ENCODE measurements at places on chromosomes 2 and 18.

DNA sequence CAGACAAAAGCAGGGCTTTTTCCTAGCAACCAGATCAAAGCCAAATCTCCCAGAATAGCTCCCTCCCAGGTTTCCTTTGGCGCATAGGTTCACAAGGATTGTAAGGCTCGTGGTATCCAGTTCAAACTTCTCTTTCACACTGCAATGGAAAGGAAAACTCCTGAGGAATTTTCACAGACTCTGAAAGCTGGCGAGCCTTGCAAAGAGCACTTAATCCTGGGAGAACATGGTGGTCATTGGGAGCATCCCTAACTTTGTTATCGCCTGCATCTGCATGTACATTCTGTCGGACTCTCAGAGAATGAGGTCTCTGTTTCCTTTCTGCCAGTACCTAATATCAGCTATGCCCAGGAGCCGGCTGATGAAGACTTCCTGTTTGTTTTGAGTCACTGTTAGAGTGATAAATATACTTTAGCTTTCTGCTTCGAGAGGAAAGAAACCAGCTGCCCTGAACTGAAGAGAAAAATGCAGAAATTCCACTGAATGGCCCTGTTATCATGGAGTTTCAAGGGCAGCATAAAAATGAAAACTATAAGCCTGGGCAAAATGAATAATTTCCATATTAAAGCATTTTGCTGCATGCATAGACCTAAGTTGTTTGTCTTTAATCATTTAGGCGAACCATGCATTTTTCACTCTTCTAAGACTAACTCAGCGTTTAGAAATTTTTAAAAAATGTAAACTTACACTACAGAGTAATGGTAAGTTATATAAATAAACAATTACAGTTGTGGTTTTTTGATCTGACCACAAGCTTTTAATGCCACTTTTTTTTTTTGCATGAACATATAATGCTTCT is 76.4 kb upstream of the ZEB2 start:
- DNase-seq = peak; percentile 39

GRCh38 chr2:32009516-32010256 is 1.1 kb downstream of the MEMO1 start:
- DNase-seq = peak; percentile 38

DNA sequence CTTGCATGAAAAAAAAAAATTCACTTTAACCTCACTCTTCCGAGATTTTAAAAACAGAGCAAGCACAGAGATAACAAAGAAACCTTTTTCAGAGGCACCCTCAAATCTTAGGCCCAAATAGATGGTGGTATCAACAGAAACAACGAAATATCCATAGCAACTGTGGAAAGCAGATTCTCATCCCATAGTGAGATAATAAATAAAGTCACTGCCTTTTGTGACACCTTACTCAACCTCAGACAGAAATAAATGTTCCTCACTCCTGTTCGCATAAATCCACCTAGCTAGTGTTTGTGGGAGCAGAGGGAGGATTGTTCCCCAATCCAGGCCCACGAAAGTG is 60.9 kb upstream of the RTN4 start:
- no peak for DNase-seq

- DNase-seq = no peak
Measured at GRCh38 chr2:64846177-64846576, 143.0 kb upstream of the SLC1A4 start.

DNA sequence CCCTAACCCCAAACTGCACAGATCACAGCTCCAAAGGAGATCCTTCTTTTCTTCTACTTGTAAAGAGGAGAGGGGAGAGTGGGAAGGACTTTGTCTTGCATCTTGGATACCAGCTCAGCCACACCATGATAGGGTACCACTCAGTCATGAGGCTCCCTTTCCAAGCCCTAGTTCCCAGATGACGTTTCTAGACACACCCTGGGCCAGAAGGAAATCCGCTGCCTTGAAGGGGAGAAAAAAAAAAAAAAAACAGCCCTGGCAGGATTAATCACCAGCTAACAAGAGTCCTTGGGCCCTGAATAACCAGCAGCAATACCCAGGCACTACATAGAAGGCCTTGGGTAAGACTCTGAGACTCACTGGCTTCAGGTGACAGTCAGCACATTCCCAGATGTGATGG is 36.9 kb downstream of the ST8SIA3 start:
- DNase-seq = no peak

DNA sequence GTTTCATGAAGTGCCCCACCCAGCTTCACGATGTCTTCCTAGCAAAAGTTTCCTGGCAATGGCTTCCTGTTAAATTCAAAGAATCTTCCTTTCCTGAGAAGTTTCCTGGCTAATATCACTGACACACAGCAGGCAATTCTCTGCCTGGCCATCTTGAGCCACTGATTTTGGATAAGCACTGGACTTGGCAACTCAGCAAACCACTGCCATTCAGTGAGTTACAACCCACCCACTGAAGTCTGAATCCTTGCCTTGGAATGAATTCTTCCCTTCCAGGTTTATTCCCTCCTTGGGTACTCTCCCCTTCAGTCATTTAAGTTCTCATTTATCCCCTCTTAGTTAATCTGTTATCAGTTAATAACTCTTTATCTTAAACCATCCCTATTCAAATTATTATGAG is 426.0 kb downstream of the MBD2 start:
- DNase-seq = no peak

GRCh38 chr2:192749611-192750200 is 555.0 kb upstream of the TMEFF2 start:
- no peak for DNase-seq

- DNase-seq = no peak
Measured at GRCh38 chr2:172848519-172848918, 112.9 kb downstream of the RAPGEF4 start.

DNA sequence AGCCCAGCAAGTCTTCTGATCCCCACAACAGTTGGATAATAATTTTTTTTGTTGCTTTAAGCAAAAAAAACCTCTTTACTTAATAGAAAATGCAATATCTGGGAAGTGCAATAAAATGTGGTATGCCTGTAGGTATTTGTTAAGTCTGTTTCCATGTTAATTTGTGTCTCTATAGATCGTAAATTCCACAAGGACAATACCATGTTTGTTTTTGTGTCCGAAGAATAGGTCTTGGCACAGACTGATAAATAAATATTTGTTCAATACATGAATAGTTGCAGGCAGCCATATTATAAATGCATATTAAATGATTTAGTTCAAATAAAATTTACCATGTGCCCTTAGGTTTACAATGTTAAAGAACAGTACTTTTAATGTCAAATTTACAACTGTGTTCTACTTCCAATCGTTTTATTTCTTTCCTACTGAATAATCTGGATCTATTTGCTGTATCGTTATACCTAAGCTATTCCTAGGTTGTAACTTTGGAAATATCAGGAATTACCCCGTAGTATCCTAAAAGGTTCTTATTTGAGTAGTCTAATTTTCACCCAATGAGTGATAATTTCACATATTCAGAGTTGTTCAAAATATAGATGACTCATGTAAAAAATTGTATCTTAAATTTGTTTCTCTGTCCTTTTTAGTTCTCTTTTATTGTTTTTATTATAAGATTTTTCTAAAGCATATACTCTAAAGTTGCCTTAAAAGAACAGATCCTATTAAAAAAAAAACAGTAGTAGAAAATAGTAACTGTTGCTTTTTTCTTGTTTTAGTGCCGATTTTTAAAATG is 151.8 kb downstream of the EHBP1 start:
- DNase-seq = no peak

- no peak for DNase-seq
Measured at GRCh38 chr18:5998907-5999306, 103.6 kb upstream of the TMEM200C start.

- no peak for DNase-seq
Measured at GRCh38 chr2:179694963-179695362, 166.4 kb downstream of the ZNF385B start.

DNA sequence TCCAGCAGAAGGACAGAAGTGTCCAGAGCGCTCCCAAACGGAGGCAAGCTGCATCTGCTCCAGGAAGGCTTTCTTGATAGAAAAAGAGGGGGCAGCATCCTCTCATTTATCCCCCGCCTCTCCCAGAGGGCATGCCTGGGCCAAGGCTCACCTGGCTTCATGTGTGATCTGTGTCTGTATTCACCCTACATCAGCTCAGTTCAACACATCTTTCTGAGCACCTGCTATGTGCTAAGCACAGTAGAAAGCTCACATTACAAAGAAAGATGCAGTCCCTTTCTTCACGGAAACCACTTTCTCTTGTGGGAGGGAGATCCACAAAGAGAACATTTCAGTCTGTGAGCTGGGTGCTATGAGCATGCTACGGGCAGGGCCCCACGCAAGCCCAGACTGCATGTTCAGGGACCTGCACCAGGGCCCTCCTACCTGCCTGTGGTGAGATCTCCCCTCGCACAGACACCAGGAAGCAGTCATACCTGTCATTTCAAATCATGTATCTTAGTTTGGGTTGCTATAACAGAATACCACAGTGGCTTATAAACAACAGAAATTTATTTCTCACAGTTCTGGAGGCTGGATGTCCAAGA is 90.7 kb downstream of the PDCL3 start:
- DNase-seq = no peak

DNA sequence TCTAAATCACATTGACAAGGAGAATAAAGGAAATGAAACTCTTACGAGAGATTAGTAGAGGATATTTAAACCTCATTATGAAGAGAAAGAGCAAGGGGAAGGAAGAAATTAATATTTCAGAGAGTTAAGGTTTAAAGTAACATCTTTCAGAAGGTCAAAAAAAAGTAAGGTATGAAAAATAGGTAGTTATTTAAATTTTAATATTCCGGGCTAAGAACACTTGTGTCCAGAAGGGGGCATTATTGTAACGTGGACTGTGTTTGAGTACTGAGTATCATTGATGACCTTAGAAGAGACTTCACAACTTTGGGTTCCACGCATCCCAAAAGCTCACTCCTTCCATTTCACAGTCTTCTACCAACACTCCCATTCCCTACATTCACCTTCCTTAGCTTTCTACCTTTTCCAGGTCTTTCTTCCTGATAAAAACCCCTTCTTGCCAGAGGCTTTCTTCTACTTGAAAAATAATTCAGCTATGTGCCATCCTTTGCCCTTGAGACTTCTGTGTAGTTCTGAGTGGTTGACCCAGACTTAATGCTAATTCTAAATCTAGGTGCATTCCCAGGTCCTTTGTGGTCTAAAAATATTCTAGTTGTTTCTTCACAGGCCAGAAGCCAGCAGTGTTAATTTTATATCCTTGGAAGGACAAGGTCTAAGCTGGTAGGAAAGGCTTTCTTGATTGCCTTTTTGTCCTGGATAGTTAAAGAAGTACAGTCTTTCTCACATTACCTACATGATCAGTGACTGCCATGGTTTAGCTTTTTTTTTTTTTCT is 16.5 kb downstream of the DYNC1I2 start:
- DNase-seq = peak; percentile 65

DNA sequence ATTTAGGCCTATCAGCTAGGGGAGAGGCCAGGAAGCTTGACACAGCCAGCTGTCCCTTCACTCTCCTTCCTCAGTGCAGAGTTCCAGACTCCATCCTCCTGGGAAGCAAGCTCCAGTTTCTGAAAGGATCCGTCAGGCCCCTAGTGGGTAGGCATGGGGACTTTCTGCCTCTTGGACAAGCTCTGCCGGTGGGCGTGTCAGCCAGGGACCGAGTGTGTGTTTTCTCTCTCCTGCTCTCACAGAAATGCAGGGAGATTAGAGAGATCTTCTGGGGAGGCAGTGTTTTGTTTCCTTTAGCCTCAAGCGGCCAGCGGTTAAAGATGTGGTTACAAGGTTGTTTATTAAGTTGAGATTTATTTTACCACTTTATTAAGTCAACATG is 29.9 kb upstream of the OTOS start:
- DNase-seq = no peak

- DNase-seq = no peak
Measured at GRCh38 chr2:228866781-228867180, 404.3 kb downstream of the PID1 start.

DNA sequence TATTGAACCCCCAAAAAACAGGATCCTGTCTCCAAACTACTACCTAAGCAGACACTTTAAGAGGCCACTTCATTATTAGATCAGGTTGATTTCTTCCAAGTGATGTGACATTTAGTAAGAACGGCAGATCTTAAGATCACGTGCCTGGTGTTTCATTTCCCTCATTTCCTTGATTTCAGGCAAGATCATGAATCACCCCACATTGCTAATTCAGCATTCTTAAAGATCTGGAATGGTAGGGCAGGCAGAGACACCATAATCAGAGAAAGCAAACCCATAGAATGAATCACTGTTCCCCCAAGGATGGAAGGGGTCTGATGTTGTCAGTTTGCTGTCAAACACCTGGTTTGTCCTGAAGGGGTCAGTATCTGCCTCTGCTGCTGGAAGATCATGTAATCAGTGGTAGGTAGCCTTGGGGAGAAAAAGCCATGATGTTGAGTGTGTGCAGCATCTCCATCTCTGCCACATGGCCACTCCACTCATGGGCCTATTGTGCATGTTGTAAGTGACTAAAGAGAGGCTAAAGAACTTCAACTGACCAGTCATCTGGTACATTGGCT is 133.9 kb downstream of the ARHGAP15 start:
- DNase-seq = no peak

- no peak for DNase-seq
Measured at GRCh38 chr2:172153156-172153555, 50.5 kb upstream of the DLX2 start.

DNA sequence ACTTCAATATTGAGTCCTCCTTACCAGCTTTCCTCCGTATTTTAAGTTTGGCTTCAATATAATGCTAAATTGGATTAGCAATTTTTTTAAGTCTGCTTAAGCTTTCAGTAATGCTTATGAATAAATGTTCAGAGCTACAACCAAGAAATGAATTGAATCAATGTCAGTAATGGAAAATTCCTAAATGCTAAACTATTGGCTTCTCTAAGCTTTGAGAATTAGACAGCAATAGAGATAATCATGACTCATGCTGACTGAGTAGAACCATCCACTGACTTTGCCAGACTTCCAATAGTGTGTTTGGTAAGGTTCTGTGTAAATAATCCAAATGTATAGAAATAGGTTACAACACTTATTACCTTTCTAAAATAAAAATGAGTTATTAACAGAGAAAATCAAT is 8.9 kb upstream of the PDE1A start:
- DNase-seq = no peak

- peak; percentile 88 for DNase-seq
Measured at GRCh38 chr2:134917888-134918525, 615 bp upstream of the CCNT2 start.

DNA sequence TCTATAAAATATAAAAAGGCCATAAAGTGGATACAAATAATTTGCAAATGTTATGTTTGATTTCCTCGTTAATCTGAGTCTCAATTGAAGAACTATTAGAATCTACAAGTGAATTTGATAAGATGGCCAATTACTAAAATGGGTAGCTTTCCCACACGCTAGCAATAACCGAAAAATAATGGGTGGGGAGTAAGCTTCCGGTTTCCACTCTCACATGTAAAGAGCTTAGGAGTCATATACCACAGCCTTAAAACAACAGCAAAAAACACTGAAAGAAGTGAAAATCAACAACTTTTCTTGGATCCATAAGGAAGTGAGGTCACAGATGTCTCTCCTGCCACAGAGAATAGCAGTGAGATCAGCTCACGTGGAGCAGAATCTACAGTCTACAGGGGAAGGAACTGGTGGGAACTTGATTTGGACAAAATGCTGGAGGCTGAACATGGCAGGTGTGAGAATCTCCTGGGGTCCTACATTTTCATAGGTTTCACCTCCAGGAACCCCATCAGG is 18.6 kb downstream of the THAP4 start:
- no peak for DNase-seq

All from hematopoietic multipotent progenitor cell treated with erythropoietin and hydrocortisone succinate and interleukin-3 and kit ligand, for 15 days (in vitro differentiated cells).